ENCODE measurements at places on chromosomes 5 and 9.

GRCh38 chr9:128115187-128116103, 12.1 kb downstream of the PTGES2 start:
- no peak for DNase-seq

- DNase-seq: no peak
Measured at GRCh38 chr9:16787724-16788123, 82.7 kb downstream of the BNC2 start.

GRCh38 chr5:158937381-158937952, 162.2 kb downstream of the EBF1 start:
- DNase-seq: no peak

- no peak for DNase-seq
Measured at GRCh38 chr5:81787474-81788242, 36.8 kb upstream of the SSBP2 start.

DNA sequence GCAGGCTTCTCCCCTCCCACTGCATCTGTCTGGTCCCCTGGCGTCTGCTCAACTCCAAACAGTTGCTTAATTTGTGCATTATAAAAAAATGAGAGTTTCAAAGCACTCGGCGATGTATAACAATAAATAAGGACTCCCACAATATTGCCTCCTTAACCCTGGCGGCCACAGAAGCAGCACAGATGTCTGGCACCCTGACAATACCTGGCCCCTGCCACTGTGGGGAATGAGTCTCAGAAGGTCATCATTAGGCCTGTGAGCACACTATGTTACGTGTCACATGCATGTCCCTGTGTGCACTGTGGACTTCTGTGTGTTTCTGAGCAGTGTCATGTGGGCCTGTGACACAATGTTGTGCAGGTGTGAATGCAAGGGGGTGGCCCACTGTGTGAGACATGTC, 236.5 kb downstream of the PBX3 start:
- DNase-seq: no peak

- DNase-seq: no peak
Measured at GRCh38 chr5:27140831-27141230, 102.4 kb upstream of the CDH9 start.

DNA sequence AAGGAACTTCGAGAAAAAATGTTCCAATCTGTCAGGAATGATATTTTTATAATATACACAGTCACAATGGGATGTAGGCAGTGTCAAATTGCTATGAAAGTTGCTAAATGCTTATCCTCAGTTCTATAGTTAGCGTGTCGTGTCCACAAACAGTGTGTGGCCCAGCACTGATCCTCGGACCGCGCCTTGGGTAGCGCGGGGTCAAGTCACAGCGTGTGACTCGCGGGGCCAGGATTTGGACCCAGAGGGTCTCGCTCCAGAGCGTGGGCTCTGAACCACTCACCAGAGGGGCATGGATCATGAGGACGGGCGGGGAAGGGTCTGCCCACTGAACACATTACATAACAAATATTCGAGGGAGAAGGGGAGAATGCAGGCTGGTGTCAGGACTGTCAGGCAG, 171.8 kb downstream of the C9orf50 start:
- no peak for DNase-seq

All from stimulated activated CD8-positive, alpha-beta memory T cell treated with anti-CD3 and anti-CD28 coated beads, Interleukin-7, amount 100 ng/mL, for 1 hour (primary cell).